Ureter (tissue), 1 donor: ENCODE measurements at places on chromosomes 4 and X. TPM values are rescaled to one million over a fixed set of nuclear protein-coding genes. Genes with fewer than 3 reads are reported as not detected.

DNA sequence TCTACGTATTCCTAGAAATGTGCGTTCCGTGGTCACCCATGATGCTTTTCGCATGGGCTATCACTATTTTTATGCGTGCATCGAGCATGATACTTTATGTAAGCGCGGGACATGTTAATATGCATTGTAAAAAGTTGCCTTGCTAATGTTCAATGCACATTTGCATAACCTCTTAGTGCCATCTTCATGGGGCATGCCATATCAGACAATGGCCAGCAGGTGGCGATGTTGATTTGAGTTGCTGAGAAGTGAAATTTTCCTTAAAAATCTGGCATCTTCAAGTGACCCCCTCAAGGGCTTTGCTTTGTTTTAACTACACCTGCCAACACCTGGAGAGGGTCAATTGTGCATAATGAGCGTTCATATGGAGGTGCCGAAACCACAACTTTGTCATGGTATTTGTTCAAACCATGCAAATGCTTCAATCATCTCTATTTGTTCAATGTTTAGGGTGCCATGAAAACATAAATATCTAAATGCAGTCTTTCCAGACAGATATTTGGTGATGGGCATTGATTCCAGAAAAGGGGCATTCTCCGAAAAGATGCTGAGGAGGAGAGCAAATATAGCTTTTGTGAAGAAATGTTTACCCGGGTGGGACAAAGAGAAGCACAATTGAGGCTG is 833.9 kb upstream of the PRKX start:
- peak; percentile 48 for DNase-seq

GRCh38 chrX:1531096-1531890 is 5.7 kb downstream of the P2RY8 start:
- peak; percentile 34 for DNase-seq

Gene KLKB1
- total RNA-seq, result 1.2 TPM

DNA sequence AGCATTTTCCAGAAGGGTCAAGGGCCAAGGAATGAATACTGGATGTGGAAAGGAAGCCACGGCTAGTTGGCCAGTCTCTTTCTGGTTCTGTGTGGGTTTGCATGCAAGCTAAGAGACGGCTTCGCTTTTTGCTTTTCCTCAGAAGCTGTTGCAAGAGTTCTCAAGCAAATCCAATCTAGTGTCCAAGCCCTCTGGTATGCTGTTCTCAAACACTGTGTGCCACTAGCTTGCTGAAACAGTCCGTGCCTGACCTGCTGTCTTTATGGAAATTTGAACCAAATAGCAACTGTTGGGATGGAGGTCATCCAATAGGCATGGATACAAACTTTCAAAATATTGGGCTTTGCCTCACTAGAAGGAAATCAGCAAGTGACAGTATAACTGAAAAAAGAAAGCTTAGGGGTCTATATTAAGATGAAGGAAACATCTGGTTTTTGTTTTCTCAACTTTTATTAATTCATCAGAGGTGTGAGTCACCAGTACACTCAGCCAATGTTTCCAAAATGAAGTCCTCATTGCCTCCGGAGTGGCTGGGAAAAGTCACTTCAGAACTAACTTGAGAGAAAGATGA is 70.5 kb downstream of the SLC9A6 start:
- no peak for DNase-seq

Gene CT55
- total RNA-seq, result not detected

Gene SLC25A53
- 14.9 TPM for total RNA-seq

Gene SLC10A7
- total RNA-seq, result 26.7 TPM

Gene PRDM8
- total RNA-seq, result 8.3 TPM

DNA sequence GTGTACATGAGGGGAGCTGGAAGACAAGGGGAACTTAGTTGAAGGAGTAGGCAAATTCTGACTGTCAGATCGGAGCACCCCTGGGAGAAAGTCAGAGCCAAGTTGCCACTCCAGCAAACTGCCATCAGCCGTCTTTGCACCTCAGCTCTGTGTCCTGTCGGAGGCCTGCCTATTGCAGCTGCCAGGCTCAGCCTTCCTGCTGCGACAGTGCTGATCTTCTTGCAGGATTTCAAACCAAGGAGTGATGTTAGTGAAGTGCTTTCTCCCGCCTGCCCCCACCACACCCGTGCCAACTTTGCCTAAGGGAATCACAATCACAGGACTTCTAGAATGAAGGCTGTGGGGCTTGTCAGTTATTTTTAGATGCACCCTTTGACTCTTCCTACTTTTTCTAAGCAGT is 185.3 kb downstream of the KIT start:
- no peak for DNase-seq

DNA sequence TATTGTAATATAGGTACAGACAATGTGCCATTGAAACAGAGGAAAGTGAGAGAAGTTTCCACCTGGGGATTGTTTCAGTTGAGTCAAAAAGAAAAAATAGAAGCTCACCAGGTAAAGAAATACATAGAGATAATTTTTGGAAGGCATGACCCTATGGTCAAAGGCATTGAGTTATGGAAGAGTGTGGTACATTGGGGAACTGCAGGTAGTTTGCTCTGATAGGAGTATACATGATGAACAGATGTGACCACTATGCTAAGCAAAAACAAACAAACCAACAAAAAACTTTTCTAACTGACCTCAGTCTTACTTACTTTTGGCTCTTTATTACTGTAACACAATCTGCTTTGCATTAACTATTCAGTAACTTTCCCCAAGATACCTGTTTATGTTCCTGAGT is 85.9 kb downstream of the UGT8 start:
- no peak for DNase-seq

DNA sequence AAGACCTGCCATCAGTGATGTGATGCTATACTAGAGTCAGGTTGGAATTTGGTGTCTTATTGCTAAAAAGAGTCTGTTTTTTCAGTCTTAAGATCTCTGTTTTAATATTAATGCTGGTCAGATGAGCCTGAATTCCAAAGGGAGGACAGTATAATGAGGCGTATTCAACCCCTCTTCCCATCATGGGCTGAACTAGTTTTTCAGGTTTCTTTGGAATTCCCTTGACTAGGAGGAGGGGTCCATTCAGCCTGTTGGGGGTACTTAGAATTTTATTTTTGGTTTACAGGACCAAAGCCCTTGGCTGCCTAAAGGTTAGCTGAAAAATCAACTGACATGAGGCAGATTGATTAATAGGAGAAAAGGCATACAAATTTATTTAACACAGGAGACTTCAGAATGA is 24.1 kb upstream of the PI4K2B start:
- DNase-seq, result no peak

GRCh38 chr4:71270901-71271300 is 67.9 kb upstream of the SLC4A4 start:
- DNase-seq, result no peak

GRCh38 chr4:184419976-184420375 is 54.4 kb downstream of the IRF2 start:
- no peak for DNase-seq

Gene NEUROG2
- total RNA-seq, result not detected

GRCh38 chr4:86032476-86033022 is 327.3 kb downstream of the MAPK10 start:
- DNase-seq, result no peak

GRCh38 chrX:39874202-39874816 is 223.4 kb downstream of the BCOR start:
- no peak for DNase-seq

GRCh38 chrX:68998716-68999115 is 166.5 kb downstream of the PJA1 start:
- no peak for DNase-seq

GRCh38 chr4:23811161-23811560 is 78.7 kb downstream of the PPARGC1A start:
- DNase-seq, result no peak

- no peak for DNase-seq
These were observed 265.9 kb downstream of the CBLL2 start for GRCh38 chrX:22538580-22538979.
